Stimulated activated CD4-positive, alpha-beta T cell treated with anti-CD3 and anti-CD28 coated beads, TNF-alpha, amount 100 ng/mL, for 1 hour (primary cell): ENCODE measurements at places on chromosomes 4 and X.

- no peak for DNase-seq
Observed at GRCh38 chrX:24229400-24229879, 79.9 kb downstream of the ZFX start.

- no peak for DNase-seq
Observed at GRCh38 chr4:180634306-180634705, 1608.9 kb upstream of the TENM3 start.

- no peak for DNase-seq
Observed at GRCh38 chrX:153924149-153924861, 1.8 kb downstream of the ARHGAP4 start.

DNA sequence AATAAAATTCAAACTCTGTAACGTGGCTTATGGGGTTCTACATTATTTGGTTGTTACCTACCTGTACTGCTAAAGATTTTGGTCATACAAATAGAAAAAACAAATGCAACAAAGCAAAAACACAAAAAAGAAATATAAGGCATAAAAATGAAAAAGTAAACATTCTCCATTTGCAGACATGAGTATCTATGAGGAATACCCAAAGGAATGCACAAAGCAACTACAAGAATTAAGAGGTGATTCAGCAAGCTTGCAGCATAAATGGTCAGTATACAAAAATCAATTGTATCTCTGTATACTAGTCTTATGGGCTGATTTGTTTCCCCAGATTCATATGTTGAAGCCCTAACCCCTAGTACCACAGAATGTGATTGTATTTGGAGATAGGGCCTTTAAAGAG, 3.6 kb upstream of the PDE5A start:
- DNase-seq = no peak

- no peak for DNase-seq
Observed at GRCh38 chr4:76301068-76301774, 5.3 kb upstream of the STBD1 start.

GRCh38 chr4:67587156-67587555, 28.6 kb downstream of the STAP1 start:
- no peak for DNase-seq

DNA sequence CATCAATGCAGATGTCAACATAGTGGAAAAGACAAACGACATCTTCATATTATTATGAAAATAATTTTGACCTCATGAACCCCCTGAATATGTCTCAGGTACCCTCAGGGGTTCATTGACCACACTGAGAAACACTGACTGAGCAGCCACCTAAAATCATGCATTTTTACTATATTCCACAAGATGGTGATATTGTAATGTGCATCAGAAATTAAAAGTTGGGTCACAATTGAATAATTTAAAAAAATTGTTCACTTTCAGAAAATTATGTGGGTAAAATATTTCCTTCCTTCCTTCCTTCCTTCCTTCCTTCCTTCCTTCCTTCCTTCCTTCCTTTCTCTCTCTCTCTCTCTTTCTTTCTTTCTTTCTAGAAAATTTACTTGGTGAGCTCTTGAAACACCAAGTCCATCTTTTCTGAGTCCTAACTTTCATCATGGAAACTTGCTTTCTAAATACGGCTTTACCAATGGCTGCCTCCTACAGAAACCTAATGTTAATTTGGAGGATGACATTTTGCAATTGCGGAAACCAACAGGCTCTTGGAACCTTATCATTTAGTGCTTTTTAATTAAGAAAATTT, 103.6 kb downstream of the RTL3 start:
- no peak for DNase-seq

DNA sequence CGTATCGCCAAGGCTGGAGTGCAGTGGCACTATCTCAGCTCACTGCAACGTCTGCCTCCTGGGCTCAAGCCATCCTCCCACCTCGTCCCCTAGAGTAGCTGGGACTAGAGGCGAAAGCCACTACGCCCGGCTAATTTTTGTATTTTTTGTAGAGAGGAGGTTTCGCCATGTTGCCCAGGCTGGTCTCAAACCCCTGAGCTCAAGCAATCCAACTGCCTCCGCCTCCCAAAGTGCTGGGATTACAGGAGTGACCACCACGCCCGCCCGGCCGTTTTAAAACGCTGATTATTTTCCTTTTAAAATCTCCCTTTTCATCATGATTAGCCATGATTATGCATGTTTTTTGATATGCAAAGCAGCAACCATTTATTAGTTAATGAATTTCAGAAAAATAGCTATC, 2.2 kb downstream of the N4BP2 start:
- no peak for DNase-seq

DNA sequence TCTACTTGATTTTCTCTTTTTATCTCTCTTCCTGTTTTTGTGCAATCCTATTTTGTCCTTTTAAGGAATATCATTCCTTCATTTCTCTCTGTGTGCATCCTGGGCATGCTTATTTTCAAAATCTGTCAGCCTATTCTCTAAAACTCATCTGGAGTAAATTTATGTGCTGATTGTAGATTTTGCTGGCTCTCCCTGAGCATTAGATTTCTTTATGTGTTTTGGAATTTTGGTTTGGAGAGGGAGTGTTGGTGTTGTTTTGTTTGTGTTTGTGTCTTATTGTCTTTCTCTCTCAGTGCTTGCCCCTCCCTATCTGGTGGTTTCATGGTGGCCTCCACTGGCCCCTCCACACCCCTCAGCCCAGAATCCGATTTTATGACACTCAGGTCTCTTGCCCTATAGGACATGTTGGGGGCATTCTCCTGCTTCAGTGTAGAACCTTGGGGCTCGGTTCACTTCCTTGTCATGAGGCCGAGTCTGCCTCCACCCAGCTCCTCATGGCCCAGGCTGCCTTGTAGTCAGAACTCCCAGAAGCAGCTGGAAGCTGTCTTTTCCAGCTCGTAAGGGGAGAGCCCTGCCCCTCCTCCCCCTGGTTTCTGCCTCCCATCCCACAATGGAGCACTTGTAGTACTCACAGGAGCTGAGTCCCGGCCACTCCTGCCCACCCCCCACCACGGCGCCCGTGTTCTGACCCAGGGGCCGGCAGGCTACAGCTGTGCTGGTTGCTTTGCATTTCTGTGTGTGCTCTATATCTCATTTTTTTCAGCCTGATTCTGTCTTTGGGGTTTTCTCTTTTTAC, 24.5 kb upstream of the PJA1 start:
- DNase-seq = no peak

DNA sequence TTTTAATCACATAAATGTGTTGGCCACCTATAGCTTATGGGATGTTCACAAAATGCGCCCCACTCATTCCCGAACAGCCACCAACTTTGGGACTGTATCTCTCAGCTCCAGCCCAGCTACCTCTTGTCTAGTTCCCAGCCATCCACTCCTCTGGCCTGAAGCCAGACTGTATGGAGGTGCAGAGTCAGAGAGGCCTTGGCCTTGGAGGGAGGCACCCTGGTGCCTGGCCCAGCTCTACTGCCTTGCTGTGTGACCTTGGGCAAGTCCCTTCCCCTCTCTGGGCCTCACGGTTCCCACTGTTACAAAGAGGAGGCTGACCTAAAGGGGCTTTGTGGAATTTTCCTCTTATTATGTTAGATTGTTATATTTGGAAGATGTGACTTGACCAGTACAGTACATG, 13.9 kb downstream of the MAMLD1 start:
- DNase-seq = no peak

GRCh38 chr4:26062215-26062614, 148.2 kb downstream of the SMIM20 start:
- no peak for DNase-seq

- no peak for DNase-seq
Observed at GRCh38 chrX:71852182-71852581, 58.5 kb upstream of the NHSL2 start.

DNA sequence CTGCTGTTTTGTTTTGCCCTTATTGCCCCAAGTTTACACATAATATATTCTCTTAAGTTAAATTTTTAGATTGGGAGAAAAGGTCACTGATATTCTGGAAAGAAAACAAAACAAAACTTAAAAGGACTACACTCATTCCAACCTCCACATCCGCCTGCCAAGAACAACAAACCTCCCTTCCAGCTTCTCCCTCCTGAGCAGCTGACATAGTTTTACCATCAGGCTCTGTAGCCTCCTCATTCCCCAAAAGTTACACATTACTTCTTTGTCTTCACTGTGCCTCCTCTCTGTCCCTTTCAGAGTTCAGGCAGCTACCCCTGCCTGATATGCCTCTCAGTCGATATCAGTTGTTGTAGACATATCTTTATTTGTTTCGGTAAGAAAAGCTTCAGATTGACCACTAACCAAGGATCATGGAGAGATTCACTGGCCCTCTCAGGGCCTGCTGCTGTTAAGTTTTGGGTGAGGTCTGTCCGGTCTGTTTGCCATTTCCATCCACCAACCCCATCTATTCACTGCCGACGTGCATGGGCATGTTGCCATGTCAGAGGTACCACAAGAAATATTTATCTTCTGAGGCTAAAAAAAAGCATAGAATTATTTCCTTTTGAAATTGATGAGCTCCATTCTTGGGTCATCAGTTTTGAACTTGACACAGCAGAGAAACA, 164.1 kb downstream of the GASK1B start:
- DNase-seq = no peak

GRCh38 chrX:70442224-70442623, 2.4 kb upstream of the DLG3 start:
- DNase-seq = no peak

GRCh38 chr4:16627999-16628398, 270.4 kb downstream of the LDB2 start:
- DNase-seq = no peak

- DNase-seq = no peak
Observed at GRCh38 chr4:101871962-101872676, 81.6 kb downstream of the BANK1 start.

DNA sequence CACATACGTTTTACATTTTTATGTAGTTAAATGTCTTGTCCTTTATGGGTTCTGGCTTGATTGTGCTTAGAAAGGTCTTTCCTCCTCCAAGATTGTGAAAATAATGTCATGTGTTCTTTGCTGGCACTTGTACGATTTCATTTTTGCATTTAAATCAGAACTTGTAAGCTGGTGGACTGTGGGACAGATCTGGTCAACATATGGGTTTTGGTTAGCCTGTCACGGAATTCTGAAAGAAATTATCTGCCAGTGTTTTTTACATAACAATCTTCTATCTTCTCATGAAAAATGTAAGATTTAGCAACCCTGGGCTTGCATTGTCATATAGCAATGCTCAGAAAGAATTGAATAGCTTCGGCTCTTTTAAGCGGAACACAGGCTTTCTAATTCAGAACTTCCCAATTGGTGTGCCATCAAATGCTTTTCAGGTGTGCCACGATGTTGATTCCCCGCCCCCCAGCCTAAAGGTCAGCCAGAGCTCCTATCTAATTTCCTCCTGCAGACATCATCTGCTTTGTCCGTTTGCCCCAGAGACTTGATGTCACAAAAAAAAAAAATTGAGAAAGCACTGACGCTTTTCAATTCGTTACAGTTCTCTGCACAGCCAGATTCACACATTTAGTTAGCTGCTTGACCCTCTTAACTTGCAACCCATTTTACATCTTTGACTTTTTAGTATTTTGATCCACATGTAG, 16.2 kb downstream of the AFF1 start:
- no peak for DNase-seq

DNA sequence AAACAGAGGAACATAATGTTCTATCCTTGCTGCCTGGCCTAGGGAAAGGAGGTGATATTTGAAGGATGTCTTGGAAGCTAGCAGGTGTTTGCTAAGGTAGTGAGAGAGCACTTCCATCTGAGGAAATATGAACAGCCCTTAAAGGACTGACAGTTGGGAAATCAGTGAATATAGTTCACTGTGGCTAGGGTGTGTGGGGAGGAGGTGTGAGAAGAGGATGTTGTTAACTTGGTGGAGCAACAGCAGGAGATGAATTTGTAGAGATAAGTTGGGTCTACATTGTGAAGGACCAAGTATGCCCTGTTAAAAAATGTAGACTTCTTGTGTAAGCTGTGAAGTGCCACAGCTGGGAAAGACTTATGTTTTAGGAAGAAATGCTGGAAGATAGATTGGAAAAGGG, 25.5 kb downstream of the TBC1D19 start:
- no peak for DNase-seq

GRCh38 chrX:3787856-3788255, 74.4 kb upstream of the PRKX start:
- no peak for DNase-seq

- DNase-seq = no peak
Observed at GRCh38 chrX:11461201-11462001, 168.2 kb downstream of the AMELX start.

GRCh38 chr4:88933414-88934160, 123.4 kb downstream of the FAM13A start:
- DNase-seq = no peak

- DNase-seq = no peak
Observed at GRCh38 chr4:3752022-3752421, 14.2 kb upstream of the ADRA2C start.

DNA sequence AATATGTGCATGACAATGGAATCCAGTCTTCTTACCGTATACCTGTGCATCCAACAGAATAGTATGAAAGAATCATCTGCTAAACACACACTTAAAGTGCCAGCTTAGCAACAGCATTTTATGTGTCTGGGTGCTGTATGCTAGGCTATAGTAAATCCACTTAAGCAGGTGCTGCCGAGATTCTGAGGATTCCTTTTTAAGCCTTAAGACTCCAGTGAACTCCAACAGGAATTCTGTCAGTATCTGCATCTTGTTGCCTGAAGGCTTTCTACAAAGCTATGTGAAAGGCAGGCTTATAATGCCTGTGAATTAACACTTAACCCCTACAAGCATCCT, 1076.4 kb upstream of the PABPC4L start:
- DNase-seq = no peak

GRCh38 chrX:86714441-86714840, 566.2 kb downstream of the DACH2 start:
- no peak for DNase-seq

- DNase-seq = no peak
Observed at GRCh38 chr4:137193564-137193963, 338.7 kb downstream of the PCDH18 start.

- no peak for DNase-seq
Observed at GRCh38 chrX:5775846-5776430, 452.7 kb downstream of the NLGN4X start.

DNA sequence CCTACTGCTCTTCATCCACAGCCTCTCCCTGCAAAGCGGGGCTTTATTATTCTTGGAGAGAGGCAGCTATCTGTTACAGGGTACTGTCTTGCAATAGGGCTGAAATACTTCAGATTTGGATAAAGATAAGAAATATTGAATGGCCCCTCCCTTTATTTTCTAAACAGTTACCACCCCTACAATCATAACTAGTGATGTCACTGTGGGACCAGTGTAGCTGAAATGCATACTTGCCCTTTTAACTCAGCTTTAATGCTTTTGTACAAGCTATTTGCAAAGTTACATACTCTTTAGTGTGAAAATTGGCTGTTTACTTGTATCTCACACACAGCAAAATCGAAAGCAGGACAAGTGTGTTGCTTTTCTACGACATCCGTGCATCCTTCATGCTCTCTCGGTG, 261.7 kb upstream of the GATB start:
- DNase-seq = no peak

GRCh38 chr4:6912441-6912840, 2.8 kb downstream of the TBC1D14 start:
- no peak for DNase-seq

- no peak for DNase-seq
Observed at GRCh38 chr4:32824336-32824735, 2104.2 kb downstream of the PCDH7 start.

GRCh38 chr4:5024673-5025072, 5.4 kb upstream of the CYTL1 start:
- DNase-seq = no peak

- DNase-seq = no peak
Observed at GRCh38 chr4:137543198-137543597, 10.9 kb upstream of the PCDH18 start.
